Activated gamma-delta T cell treated with Interleukin-2 at 50 U/mL for 16 hours (primary cell): ENCODE measurements at places on chromosomes 11 and 22.
A peak's percentile ranks its signal among the peaks of the same experiment; 100 is the strongest.

DNA sequence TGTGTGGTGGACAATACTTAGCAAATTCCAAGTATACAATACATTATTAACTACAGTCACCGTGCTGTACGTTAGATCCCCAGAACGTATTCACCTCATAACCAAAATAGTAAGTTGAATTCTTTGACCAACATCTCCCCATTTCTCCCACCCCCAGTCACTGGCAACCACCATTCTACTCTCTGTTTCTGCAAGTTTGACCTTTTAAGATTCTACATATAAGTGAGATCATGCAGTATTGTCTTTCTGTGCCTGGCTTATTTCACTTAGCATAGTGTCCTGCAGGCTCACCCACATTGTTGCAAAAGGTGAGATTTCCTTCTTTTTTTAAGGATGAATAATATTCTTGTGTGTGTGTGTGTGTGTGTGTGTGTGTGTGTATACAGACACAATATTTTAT is 59.1 kb downstream of the IRAG1 start:
- no peak for DNase-seq

DNA sequence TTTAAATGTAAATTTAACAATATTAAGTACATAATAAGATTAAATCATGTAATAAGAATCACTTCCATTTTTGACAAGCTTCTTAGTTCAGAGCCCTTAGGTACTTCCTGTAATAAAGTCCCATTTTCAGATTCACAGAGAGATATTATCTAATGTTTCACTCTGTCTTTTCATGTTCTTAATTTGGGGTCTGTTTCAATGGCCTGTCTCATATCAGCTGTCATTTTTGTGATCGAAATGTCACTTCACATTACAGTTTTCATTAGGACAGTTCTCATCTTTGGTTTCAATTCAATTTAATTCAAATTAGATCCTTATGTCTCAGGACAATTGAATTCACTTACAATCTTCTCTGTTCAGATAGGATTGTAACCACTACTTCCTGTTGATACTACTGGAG is 22.6 kb upstream of the OLFML1 start:
- DNase-seq = no peak

GRCh38 chr11:126355926-126356897 is 726 bp downstream of the ST3GAL4 start:
- no peak for DNase-seq

DNA sequence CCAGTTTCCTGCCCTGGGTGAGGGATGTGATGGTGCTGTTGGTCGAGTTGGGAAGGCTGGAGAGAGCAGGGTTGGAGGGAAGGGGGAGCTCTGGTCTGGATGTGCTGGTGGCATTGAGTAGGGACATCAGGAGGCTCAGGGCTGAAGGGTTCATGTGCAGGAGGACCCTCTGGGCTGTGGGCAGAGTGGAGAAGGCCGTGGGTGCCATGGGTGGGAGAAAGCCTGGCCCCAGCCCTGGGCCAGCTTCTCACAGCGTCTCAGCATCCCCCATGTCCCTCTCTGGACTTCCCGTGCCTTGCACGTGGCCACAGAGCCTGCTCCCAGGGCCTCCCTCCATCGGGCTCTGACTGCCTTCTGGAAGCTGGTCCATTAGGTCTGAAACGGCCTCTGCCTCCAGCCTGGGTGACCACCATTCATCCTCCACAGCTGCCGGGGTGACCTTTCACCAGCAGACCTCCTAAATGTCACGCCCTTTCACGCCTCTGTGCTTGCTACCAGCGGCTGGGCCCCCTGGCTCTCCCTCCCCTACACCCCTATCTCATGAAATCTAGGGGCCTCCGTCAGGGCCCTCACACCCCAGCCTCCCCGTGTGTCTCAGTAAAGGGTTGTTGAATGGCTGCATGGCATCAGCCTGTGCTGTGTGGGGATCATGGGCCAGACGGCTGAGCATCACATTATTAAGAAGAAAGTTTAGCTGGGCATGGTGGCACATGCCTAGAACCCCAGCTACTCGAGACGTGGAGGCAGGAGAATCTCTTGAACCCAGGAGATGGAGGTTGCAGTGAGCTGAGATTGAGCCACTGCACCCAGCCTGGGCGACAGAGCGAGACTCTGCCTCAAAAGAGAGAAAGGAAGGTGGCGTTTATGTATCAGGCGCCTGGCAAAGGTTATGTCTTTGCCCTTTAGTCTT is 25.5 kb downstream of the MYO7A start:
- DNase-seq = no peak

DNA sequence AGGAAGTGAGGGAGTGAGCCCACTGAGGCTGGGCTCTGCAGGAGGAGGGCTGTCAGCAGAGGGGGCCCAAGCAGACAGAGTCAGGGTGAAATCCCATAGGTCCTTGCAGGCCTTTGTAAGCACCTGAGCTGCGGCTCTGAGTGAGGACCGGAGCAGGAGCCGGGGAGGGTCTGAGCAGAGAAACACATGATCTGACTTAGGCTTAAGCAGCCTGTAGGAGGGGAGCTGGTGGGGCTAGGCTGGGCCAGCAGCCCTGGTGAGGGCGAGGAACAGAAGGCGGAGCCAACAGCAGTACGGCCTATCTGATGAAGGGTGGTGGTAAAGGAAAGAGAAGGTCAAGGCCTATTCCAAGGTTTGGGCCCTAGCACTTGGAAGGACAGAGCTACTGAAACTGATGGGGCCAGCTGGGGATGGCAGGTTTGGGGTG is 26.9 kb upstream of the CBX7 start:
- no peak for DNase-seq

- no peak for DNase-seq
These were observed 9.9 kb downstream of the MICAL2 start for GRCh38 chr11:12120031-12121008.

GRCh38 chr11:36426226-36426848 is 83.7 kb downstream of the TRAF6 start:
- DNase-seq = no peak

DNA sequence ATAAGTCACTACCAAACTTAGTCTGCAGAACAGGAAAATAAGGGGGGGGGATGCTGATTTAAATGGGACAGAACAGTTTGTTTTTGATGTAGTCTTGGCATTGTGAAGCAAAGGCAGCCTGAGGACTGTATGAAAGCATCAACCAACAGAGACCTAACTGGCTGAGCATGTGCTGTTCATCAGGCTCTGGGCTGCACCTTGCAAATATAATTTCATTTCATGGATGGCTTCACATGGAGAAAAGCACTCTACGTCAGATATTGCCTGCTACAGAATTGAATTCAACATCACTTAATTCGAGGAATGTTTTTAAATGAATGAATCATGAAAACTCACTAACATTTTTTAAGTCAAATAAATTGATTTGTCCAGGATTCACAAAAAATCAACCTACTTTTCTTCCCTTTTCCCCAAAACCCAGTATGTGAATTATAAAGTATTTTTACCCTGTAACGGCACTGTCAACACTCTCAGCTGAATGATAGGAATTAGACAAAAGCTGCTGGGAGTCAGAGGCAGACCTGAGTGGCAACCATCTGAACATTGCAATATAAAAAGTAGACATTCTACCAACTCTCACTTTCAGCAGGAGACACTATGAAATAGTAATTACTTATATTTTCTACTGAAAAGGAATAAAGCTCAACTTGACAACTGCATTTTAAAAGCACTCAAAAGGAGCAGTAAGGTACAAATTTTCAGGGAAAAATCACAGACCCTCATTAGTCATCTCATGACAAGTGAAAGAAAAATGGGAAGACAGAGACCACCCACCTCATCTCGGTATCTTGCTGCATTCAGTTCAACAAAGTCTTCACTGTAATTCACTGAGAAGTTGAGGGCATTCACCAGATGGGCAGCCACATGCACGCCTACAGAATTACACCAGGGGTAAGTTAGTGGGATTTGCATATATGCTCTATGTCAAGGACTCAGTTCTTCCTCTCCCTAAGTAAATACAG is 47.5 kb downstream of the NOX4 start:
- no peak for DNase-seq

DNA sequence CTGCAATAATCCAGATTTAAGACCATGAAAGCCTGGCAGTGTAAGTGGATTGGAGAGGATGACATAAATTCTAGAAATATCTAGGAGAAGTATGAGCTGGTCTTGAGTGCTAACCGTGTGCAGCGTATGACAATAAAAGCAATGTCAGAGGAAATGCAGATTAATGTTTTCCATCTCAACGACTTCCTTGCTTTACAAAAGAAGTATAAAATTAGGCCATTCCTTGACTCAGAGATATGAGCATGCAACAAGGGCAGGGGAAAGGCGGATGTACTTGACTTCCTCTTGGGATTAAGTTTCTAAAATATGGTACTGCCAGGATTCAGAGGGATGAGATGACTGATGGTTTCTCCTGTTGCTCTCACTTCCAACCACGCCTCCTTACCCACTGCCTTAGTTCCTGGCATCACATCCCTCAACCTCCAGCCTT is 32.3 kb downstream of the ADAMTS15 start:
- no peak for DNase-seq

DNA sequence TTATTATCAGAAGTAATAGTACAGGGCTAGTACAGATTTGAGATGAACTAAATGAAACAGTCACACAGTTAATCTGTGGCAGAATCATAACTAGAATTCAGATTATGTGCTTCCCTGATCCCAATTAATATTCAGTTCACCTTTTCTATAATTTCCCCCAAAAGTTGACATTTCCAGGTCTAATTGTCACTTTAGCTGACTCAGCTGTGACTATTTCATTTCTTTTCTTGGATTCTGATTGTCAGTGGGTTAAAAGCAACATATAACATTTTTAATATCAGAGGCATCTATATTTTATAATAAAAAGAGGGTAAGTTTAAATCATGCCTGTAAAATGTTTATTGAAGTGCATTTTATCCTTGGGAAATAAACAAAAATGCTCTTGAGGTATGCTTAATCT is 28.8 kb upstream of the SOX6 start:
- DNase-seq = no peak

DNA sequence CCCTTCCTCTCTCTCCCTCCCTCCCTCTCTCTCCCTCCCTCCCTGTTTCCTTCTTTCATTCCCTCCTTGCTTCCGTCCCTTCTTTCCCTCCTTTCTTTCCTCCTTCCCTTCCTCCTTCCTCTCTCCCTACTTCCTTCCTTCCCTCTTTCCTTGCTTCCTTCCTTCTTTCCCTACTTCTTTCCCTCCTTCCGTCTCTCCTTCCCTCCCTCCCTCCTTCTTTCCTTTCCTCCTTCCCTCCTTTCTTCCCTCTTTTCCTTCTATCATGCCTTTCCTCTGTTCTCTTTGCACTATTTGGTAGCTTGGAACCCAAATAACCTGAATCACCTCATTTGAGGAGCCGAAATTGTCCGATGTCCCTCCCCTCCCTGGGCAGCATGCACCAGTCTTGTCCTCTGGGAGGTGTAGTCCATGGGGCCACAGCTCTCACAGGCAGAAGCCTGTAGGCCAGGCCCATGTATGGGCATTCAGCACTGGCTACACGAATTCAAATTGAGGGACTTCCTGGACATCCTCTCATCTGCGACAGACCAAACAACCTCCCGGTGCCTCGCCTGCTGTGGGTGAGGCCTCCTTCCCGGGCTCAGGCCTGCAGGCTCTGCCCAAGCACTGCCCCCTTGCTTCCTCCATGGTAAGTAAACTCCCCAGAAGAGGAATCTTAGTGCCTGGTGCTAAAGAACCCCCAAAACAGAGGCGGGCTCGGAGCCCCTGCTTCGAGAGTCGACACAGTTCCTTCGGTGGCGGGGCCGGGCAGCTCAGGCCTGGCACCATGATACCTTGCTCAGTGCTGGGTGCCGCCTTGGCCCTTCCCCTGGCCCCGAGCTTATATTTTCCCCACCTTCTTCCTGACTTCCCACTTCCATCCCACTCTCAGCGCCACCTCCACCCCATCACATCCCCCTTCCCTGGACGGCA is 454.1 kb upstream of the CADM1 start:
- no peak for DNase-seq

GRCh38 chr11:87137711-87138110 is 100.0 kb downstream of the TMEM135 start:
- no peak for DNase-seq

GRCh38 chr11:64469288-64469687 is 110.3 kb downstream of the RPS6KA4 start:
- no peak for DNase-seq

DNA sequence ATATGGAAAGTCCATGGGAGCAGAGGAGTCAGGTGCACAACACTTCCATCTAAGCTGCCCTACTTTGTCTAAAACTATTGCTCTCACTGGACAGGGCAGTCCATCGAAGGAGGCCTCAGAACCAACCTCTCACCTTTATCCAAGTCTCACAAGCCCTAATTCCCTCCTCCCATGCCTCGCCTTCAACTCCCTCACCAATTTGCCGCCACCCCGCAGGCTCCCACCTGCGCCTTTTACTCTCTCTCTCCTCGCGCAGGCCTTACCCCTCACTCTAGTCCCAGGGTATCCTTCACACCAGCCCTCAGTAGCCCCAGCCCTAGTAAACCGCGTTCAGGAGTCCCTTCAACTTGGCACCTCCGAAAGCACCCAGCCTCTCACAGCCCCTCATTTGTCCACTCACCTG is 451 bp downstream of the FHIP1B start:
- peak; percentile 15 for DNase-seq

- DNase-seq = no peak
These were observed 11.6 kb upstream of the OLFML1 start for GRCh38 chr11:7473717-7474116.

DNA sequence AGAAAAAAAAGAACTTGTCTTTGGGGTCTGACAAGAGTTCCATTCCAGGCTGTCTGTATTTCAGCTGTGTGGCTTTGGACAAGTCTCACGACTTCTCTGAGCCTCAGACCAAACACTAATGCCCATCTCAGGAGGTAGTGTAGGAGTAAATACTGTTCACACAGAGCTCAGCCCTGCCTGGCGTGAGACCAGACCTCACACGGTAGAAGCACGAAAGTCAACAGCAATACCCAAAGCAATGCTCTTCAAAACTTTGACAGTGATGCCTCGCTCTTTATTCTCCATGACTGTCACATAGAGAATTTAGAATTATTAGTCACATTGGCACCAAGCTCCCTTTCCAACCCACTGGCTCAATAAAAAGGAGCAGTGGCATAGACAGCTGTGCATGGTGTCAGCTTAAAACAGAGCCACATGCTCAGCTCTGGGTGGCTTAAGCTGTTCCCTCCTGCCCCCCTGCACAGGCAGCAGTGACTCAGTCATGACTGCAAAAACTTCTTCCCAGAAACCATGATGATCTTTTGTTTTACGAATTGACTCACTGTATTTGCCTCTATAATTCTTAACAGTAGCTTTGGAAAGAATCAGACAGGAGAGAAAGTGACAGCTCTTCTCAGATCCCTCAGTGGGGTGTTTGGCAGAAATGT is 74.0 kb upstream of the PHF21B start:
- DNase-seq = no peak

- DNase-seq = no peak
These were observed 557.7 kb downstream of the BRD1 start for GRCh38 chr22:49269928-49270327.

- DNase-seq = no peak
These were observed 34.9 kb upstream of the OR10G7 start for GRCh38 chr11:124075841-124076651.

GRCh38 chr11:71454470-71455113 is 1.6 kb downstream of the NADSYN1 start:
- DNase-seq = peak; percentile 28

- no peak for DNase-seq
These were observed 6.8 kb downstream of the TMEM121B start for GRCh38 chr22:17114173-17114897.
